Thymus (tissue), 14 donors: ENCODE measurements at places on chromosomes 13 and 19. TPM values are rescaled to one million over a fixed set of nuclear protein-coding genes. Genes with fewer than 3 reads are reported as not detected.

GRCh38 chr13:80199585-80200292, 141.2 kb downstream of the SPRY2 start:
- no peaks in the 10 kb centered on the region for H3K27me3 ChIP-seq
- H3K27ac ChIP-seq = no peak overlapping the region
- H3K4me1 ChIP-seq = no peaks in the 10 kb centered on the region
- H3K4me3 ChIP-seq = no peak overlapping the region

The PIK3R2 gene
- total RNA-seq = 6.5 TPM

DNA sequence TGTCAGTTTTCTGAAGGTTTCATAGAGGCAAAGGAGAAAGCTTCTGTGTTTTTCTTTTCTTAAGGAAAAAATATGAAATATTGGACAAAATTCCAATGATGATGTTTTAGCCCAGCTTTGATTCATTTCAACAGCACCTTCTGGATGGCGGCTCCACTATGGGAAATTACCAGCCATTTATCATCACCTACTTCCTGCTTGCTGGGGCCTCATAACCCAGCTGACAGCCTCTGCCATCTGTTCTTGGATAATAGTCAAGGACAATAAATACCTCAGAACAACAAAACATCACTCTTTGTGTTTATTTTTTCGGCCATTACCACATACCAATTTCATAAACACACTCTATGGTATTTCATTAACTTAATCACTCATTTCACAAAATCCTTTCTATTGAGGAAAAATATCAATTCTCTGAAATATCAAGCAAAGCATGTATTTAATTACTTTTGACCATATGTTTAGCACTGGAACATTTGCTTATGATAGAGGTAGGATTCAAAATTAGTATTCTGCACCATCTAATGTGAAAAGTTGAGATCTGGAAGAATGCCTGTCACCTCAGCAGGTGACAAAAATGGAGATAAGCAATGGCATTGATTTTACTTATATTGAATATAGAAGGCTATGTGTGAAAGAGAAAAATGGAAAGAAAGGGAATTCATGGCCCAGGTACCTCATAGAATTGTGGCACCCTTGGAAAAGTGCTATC, 629.7 kb downstream of the LIG4 start:
- no peaks in the 10 kb centered on the region for H3K36me3 ChIP-seq
- no peak for DNase-seq
- H3K4me3 ChIP-seq = no peak overlapping the region
- H3K27ac ChIP-seq = no peak overlapping the region
- H3K4me1 ChIP-seq = no peaks in the 10 kb centered on the region
- H3K27me3 ChIP-seq = no peaks in the 10 kb centered on the region

GRCh38 chr13:39590466-39591036, 12.4 kb downstream of the LHFPL6 start:
- H3K27me3 ChIP-seq = no peaks in the 10 kb centered on the region
- no peaks in the 10 kb centered on the region for H3K4me1 ChIP-seq
- no peak for DNase-seq
- H3K36me3 ChIP-seq = no peaks in the 10 kb centered on the region
- no peak overlapping the region for H3K4me3 ChIP-seq
- no peak overlapping the region for H3K27ac ChIP-seq

GRCh38 chr19:7874076-7874896, at the start of gene PRR36:
Gene PRR36 (minus strand): TSS chr19:7874390. CDS start chr19:7873689, 701 bp downstream.
- no peak within 1 kb of the TSS for H3K27ac ChIP-seq
- peak within 1 kb of the TSS; percentile 39 for H3K4me3 ChIP-seq
- no peaks in the 10 kb centered on the region for H3K36me3 ChIP-seq
- peaks cover 73% of the 10 kb centered on the region for H3K27me3 ChIP-seq
- DNase-seq = no peak

- no peak for DNase-seq
- no peak overlapping the region for H3K27ac ChIP-seq
- peaks cover 8% of the 10 kb centered on the region for H3K36me3 ChIP-seq
- H3K27me3 ChIP-seq = no peaks in the 10 kb centered on the region
- peaks cover 67% of the 10 kb centered on the region for H3K4me1 ChIP-seq
Observed at GRCh38 chr19:5125376-5125775, 156.5 kb downstream of the KDM4B start.

- H3K4me1 ChIP-seq = peaks cover 11% of the 10 kb centered on the region
- no peak for DNase-seq
- H3K4me3 ChIP-seq = no peak overlapping the region
- no peaks in the 10 kb centered on the region for H3K36me3 ChIP-seq
- H3K27ac ChIP-seq = no peak overlapping the region
Observed at GRCh38 chr13:46489586-46490023, 63.4 kb upstream of the LRCH1 start.

DNA sequence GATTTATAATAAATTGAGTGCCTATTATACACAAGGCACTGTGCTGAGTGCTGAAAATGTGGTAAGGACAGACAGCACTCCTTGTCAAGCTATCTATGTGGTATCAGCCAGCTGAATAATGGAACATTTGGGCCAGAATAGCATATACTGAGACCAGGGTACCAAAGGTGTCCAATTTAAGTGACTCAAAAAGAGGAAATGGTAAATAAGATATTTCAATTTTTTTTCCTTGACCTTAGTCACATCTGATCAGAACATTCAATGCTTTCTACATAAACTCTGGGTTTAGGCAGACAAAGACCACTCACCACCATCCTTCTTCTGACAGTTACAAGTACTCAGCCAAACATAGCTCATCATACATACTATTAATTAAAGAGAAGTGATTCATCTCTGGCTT, 43.2 kb downstream of the RCBTB2 start:
- peaks cover 5% of the 10 kb centered on the region for H3K36me3 ChIP-seq
- DNase-seq = no peak
- no peaks in the 10 kb centered on the region for H3K27me3 ChIP-seq
- H3K4me1 ChIP-seq = peaks cover 33% of the 10 kb centered on the region
- no peak overlapping the region for H3K4me3 ChIP-seq
